Retina (tissue), 1 donor: ENCODE measurements at places on chromosomes 11 and 22.

GRCh38 chr22:23823331-23823791 is 15.4 kb downstream of the DERL3 start:
- no peak for DNase-seq

DNA sequence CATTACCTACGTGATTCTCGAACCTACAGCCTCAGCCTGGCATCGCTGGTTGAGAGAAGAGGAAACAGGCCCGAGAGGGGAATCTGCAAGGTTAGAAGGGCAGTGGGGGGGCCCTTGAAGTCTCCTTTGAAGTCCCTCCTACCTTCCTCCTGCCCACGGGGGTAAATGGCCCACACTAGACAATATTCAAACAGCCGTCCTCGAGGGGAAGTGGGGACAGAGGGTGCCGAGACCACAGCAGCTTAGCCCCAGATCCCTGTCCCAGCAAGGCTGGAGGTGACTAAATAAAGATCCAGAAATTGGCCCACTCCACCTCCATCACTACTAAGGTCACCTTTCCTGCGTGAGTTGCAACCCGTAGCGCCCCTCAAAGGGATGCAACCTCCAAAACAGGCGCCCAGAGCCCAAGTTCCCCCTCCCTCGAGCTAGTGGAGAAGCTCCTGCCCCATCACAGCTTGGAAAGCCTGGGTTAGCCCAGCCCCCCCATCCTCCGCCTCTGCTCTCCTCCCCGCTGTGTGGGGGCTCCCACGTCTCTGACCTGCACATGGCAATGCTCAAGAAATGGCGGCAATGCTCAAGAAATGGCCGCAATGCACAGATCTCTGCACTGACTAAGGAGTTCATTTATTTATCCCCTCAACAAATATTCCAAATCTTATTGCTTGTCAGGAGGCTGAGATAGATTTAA is 788 bp upstream of the RASL10A start:
- no peak for DNase-seq

GRCh38 chr22:48444320-48445112 is 1383.2 kb downstream of the BRD1 start:
- DNase-seq: peak; percentile 81

GRCh38 chr11:2576549-2576948 is 123.2 kb downstream of the KCNQ1OT1 start:
- DNase-seq: no peak

DNA sequence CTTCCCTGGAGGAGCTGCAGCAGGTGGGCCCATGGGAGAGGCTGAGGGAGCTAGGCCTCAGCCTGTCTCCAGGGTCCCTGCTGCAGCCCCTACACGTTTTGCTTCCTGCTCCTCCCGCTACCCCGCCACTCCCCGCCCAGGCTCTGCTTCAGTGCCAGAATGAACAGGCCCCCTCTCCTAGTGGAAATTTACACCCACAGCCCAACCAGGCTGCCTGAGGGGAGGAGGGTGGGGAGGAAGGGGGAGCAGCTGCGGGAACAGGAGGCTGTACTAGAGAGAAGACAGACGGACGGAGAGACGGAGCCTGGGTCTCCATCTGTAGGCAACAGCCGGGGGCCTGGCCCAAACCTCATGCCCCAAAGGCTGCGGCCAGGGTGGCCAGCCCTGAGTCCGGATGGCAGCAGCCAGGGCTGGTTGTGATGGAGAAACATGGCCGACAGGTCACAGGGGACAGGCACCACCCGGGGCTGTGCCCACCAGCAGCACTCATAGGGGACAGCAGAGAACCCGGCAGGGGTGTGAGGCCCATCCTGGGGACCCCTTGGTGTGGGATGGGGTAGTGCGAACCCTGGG is 20.6 kb downstream of the FLRT1 start:
- DNase-seq: no peak

DNA sequence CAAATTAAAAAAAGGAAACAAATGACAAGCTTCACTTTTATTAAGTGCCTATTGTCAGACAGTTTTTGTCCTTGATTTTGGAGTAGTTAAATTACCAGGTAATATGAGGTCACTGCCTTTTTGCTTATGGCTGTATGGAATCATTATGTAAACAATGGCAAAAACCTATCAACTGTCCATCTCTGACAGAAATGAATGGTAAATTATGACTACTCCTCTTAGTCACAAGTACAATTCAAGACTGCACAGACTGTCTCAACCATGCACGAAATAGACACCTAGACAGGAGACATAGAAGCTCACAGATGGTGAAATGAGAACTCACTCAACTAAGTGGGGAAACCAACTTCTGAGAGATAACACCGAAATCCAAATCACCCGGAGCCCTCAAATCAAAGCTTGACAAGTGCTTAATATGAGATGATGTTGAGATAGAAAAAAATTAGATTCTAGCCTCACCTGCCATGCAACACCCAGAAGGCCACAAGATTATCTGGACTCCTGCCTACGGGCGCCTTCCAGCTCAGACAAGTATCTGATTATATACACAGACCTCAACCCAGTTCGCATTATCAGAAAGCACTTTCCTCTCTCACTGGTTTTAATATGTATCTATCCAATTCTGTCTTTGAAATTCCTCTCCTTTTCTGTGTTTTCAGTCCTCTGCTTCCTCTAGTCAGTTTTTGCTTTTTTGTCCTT is 199.3 kb downstream of the CADM1 start:
- DNase-seq: no peak

- DNase-seq: no peak
These were observed 68.9 kb downstream of the C11orf58 start for GRCh38 chr11:16807306-16807705.

DNA sequence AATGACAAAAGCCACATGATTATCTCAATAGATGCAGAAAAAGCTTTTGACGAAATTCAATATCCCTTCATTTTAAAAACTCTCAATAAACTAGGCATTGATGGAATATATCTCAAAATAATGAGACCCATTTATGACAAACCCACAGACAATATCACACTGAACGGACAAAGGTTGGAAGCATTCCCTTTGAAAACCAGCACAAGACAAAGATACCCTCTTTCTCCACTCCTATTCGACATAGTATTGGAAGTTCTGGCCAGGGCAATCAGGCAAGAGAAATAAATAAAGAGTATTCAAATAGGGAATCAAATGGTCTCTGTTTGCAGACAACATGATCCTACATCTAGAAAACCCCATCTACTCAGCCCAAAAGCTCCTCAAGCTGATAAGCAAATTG is 52.0 kb downstream of the CASP12 start:
- no peak for DNase-seq

- DNase-seq: no peak
These were observed 11.5 kb upstream of the RPS3 start for GRCh38 chr11:75387736-75388294.

DNA sequence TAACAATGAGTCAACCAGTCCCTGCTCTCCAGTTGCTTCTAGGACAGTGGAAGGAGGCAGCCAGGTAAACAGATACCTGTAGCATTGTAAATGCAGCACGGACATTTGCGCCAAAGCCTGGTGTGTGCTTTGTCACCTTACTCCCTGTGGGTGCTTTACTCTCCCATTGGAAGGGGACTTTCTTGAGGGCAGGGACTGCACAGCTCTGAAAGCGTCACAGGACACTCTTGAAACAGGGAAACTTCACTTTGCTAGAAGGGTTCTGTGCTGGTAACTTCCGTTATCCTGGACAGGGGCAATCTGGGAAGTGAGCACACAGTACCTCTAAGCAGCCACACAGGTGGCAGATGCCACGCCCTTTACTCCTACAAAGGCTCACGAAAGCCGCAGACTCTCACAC is 99.8 kb downstream of the MYO18B start:
- DNase-seq: no peak

DNA sequence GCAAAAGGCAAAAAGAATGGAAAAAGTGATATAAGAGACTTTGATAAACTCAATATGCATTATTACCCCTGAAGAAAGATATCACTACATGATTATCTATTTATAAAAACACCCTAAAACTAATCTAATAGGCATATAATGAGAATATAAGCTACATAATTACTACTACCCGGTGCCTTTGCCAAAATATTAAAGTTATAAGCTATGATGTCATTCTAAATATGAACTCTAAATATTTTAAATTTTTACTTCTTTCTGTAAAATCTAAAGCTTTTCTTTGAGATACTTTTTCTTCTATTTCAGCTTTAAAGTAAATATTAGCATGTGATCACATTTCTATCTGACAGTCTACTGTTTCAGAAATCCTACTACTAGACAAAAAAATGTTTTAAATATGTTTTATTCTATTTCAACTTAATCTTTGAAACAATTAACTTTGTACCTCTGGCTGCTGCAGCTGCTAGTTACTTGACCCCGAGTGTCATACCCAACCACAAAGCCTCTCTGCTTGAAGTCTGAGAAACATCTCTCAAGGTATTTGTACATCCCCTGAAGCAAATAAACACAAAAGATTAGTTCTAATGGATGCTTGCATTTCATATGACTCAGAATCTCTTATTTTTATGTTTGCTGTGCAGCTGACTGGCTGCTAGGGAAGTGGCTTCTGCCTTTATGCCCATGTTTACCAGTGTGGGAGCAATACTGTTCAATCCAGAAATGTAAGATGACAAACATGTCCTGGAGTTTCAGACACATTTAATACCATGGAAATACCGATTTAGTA is 26.8 kb downstream of the PGM2L1 start:
- no peak for DNase-seq

GRCh38 chr11:43135966-43136534 is 175.7 kb upstream of the API5 start:
- DNase-seq: no peak

- DNase-seq: no peak
These were observed 12.1 kb downstream of the SERGEF start for GRCh38 chr11:18000760-18001159.

GRCh38 chr11:114847306-114847975 is 169.1 kb downstream of the NXPE2 start:
- peak; percentile 38 for DNase-seq
